Stimulated activated CD4-positive, alpha-beta T cell treated with anti-CD3 and anti-CD28 coated beads, Interleukin-15, amount 100 ng/mL, for 1 hour (primary cell): ENCODE measurements at places on chromosomes 11 and 22.
A peak's percentile ranks its signal among the peaks of the same experiment; 100 is the strongest.

GRCh38 chr11:87803748-87804147, 371.5 kb downstream of the RAB38 start:
- DNase-seq: no peak

DNA sequence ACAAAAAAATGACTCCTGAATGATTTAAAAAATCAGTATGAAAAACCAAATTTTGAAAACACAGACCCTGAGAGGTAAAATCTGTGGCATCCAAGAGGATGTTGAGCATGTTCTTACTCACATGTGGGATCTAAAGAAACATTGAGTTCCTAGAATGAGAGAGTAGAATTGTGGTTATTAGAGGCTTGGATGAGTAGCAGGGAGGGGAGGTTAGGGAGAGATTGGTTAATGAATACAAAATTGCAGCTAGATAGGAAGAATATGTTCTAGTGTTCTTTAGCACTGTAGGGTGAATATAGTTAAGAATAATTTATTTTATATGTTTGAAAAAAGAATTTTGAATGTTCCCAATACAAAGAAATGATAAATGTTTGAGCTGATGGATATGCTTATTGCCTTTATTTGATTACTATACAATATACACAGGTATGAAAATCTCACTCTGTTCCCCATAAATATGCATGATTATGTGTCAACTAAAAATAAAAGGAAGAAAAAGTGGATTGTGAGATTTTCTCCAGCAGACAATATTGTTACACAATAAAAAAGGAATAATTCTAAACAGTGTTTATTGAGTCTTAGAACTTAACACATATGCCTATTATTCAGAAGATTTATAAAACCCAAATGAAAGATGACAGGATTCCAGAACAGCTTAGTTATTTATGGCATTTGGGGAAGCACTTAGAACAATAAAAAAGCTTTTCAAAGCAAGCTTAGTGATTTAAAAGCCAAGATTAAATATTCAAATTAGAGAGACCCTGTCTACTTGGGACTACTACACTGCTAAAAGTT, 28.7 kb downstream of the MS4A2 start:
- DNase-seq: no peak

GRCh38 chr22:37759281-37759680, 48.5 kb upstream of the GCAT start:
- DNase-seq: no peak

DNA sequence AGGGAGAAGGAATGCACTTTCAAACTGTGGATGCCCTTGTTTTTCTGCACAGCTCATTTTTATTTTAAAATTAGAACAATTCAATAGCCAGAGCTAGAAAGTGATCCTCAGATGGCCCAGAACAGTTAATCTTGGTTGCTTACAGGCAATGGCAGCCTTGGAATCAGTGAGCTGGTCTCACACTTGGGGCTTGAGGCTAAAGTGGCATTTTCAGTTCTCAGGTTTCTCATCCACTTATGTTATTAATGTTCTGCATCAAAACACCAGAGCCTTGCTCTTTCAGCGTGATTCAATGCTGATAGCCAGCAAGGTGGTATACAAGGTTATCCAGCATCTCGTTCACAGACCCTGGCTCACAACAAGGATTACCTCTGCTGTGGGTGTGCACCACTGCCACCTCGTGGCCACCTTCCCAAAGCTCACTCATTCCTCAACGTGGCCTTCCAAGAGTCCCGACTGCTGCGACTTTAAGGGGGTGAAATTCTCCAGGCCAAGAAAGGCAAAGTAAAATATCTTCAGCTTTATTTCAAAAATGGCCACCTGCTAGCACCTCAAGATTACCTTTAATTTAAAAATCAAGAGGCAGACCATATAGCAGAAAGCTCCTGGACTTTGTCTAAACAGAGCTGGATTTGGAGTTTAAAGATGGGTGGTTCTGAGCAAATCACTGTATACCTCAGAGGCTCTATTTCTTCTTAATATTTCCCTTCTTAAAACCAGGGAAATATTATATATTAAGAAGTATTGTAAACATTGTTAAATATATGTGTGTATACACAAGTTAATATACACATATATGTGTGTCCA, 34.2 kb upstream of the FSHB start:
- DNase-seq: no peak

DNA sequence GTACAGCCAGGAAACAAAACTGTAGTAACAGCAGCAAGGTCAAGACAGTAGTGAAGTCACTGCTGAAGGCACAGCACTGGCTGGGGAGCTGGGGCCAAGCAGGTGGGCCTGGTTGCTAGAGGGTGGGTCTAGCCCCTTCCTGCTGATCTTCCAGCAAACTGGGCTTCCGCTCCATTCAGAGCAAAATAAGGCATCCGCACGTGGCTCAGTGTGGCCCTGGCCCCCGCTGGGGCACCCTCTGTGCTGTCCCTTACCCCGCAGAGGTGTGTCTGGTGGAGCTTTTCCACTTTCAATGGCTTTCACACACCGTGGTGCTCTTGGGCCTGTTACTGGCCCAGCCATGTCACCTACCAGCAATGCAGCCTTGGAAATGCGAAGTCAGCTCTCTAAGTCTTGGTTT, 162.4 kb upstream of the B3GAT1 start:
- DNase-seq: no peak

DNA sequence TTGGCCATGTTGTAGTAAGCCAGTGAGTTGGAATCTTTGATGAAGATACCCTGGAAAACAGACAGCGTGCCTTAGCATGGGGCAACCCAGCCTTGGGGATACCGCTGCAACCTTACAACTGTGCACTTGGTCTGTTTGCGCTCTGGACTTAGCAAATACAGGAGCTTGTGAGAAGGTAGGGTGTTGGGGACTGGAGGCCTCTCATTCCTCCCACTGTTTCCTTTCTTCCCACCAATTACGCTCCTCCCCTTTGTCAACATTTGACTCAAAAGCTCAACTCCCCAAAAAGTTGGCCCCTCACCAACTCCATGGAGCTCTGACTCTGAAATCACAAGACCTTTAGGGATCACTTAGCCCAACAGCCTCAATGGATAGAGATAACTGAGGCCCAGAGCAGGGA, 7.9 kb upstream of the TBC1D10A start:
- DNase-seq: no peak

GRCh38 chr11:92839450-92839849, 130.0 kb upstream of the MTNR1B start:
- DNase-seq: no peak

DNA sequence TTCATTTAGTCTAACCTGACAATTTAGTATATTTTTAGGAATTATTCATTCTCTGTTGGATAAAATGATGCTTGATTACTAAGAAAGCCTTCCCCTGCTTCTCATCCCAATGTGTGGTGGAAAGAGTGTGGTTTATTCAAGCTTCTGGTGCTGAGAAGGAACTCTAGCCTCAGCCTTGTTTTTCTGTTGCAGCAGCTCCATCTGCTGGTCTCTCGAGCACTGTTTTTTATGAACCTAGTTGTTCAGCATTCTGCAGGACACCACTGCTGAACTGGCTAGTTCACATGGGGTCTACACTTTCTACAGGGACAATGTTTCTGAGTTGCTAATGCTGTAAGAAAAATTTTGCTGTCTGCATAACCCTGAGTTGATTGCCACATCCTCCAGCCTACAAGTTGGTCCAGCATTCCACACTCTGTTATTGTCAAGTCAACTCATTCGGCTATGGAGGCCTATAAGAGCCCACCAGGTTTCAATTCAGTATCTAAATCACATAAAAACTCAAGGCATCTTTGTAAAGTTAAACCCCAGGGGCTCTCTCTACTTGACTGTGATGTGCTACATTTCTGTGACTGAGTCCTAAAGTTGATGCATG, 14.3 kb downstream of the OR2AG2 start:
- DNase-seq: peak; percentile 15

- DNase-seq: no peak
Measured at GRCh38 chr11:93921695-93922468, 71.5 kb upstream of the VSTM5 start.

GRCh38 chr11:47550288-47551047, 2.5 kb downstream of the CELF1 start:
- DNase-seq: no peak

DNA sequence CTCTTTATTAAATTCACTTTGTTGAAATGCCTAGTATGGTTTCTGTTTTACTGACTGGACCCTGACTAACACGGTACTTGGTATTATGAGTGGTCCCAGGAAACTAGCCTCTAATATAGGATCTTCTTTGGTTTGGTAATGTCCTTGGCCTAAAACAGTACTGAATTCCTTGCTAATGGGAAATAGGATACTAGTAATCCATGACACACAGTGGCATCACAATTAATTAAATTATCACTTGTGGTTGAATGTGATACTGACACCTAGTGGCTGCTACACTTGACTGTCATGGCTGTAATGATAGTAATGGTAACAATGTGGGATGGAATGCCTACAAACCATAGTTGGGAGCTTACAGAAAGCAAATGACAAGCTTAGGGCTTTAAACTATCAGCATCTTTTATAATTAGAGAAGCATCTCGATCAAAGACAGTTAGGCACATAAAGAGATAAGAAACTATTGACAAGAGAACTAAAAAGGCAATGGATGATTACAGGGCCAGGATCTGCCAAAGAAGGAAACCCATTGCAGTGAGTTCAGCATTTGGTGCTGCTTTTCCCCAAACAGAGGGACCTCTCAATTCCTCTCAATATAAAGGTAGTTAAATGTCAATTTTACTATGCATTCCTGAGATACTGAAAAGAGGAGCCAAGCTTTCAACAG, 8.6 kb downstream of the DNHD1 start:
- no peak for DNase-seq

GRCh38 chr11:3099178-3099577, 42.0 kb upstream of the CARS1 start:
- DNase-seq: no peak

GRCh38 chr11:116302756-116303155, 470.0 kb downstream of the BUD13 start:
- no peak for DNase-seq

DNA sequence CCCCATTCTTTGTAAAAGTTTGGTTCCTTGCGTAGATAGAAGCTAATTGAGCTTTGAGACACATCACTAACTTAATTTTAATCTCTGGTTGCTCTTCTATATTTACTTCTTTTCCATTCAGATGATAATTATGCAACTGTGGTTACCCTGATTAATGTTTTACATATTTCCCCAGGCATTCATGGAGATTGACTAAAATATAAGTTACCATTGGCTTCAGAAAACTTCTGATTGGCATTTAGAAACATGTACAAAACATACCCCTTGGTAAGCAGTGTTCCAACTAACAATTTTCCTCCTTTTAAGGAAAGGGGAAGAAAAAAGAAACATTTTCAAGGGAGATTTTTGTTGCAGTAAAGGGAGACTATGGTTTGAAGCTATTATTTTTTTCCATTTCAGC, 43.9 kb downstream of the FAT3 start:
- no peak for DNase-seq

DNA sequence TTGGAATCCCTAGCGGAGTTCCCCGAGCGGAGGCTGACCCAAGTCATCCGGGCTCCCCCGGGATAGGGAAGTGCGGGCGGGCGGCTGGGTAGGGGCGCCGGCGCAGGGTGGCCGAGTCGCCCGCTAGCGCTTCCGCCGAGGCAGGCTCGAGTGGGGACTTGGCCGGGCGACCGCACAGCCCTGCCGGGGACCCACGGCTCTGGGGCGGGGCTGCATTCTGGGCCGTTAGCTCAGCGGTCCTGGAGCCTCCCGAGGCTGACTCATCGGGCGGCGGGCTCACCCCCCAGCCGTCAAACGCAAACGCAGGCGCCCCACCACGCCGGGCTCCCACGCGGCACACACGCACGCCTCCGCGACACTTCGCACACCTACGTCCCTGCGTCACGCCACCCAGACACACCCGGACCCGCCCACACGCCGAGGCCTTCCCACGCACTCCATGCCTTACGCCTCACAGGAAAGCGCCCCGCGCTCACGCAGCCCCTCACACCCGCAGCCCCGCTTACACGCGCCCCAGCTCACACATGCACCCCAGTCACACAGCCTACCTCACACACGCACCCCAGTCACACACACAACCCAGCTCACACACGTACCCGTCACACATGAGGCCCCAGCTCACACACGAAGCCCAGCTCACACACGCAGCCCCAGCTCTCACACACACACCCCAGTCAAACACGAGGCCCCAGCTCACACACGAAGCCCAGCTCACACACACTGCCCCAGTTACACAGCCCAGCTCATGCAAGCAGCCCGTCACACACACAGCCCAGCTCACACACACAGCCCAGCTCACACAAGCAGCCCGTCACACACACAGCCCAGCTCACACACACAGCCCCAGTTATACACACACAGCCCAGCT, 1.2 kb downstream of the PHLDB1 start:
- DNase-seq: peak; percentile 76

DNA sequence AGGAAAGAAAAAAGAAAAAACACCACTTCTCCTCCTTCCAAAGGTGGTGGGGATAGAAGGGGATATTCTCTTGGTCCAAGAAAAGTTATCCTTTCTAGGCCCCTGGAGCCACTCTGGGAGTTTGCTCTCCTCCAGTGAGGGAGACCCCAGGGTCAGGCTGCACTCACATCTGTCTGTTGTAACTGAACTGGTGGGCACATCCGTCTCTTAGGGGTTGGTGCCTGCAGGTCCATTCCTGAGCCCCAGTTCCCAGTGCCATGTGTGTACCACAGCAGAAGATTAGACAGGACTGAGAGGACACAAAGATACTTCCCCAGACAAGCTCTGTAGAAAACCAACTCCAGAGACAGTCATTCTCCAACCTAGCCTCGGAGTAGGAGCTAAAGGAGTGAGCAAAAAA, 3.1 kb upstream of the ATG2A start:
- DNase-seq: no peak

GRCh38 chr11:67666676-67667489, 7.5 kb downstream of the ALDH3B2 start:
- DNase-seq: no peak

GRCh38 chr22:20033045-20033706, 12.3 kb downstream of the TANGO2 start:
- no peak for DNase-seq

GRCh38 chr11:102085864-102086551, 24.2 kb upstream of the YAP1 start:
- DNase-seq: no peak

DNA sequence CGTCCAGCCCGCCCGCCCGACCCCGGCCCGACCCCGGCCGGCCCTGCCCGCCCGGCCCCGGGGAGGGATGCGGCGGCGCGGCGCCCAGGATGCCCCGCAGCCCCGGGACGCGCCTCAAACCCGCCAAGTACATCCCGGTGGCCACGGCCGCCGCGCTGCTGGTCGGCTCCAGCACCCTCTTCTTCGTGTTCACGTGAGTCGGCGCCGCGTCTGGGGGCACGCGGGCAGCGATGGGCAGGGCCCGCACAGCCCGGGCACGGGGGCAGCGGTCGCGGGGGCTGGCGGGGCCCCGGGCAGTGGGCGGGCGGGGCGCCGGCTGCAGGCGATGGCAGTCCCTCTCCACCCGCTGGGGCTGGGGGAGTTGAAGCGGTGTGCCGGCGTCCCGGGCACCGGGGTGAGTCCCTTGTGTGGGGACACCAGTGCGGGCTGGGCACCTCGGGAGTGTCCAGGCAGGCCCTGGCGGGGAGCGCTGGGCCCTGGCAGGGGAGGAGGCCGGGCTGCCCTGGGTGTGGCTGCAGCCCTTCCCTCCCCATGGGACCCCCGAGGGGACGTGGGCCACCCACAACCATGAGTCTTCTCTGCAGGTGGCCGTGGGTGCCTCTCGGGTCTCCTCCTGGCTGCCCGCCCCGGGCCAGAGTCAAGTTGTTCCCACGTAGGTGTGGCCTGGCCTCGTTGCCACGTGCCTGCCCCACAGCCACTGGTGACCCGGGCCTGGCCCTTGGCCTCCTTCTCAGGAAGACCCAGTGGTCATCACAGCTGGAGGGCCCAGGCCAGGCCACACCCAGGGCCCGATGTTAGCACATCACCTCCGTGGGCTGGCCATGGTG, 468 bp downstream of the ZDHHC8 start:
- DNase-seq: no peak

- no peak for DNase-seq
Measured at GRCh38 chr11:112481893-112482292, 221.2 kb upstream of the PLET1 start.

GRCh38 chr11:104106136-104106754, 57.7 kb downstream of the PDGFD start:
- DNase-seq: no peak
